Ureter (tissue), 1 donor: ENCODE measurements at places on chromosomes 16 and 17. TPM values are rescaled to one million over a fixed set of nuclear protein-coding genes. Genes with fewer than 3 reads are reported as not detected.

The CDH11 gene
- total RNA-seq = 98.3 TPM

The CHAD gene
- not detected for total RNA-seq

The SOX15 gene
- total RNA-seq = 8.0 TPM

The MYH8 gene
- not detected for total RNA-seq

The CBX2 gene
- total RNA-seq = 3.8 TPM

The CCL11 gene
- not detected for total RNA-seq

The TP53TG3D gene
- total RNA-seq = not detected

DNA sequence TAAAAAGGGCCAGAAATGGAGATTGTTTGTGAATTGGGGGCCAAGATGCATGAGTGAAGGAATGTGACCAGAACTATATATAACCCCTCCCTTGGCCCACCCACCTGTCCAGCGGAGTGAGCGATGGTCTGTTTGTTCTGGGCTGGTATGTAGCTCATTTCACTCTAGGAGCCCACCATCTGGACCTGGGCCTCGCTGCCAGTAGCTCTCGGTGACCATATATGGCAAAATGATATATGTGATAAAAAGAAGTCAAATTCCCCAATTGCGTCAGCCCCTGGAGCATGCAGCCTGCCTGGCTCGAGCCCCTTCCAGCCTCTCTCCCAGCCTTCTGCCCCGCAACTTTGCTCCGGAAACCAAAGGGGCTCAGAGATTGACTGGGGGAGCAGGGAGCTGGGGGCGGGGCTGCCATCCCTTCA lies 47.3 kb downstream of the CCDC42 start:
- no peak for DNase-seq

- DNase-seq = no peak
Observed at GRCh38 chr16:57940382-57940966, 30.5 kb downstream of the CNGB1 start.

- no peak for DNase-seq
Observed at GRCh38 chr17:41824086-41824485, 11.3 kb downstream of the FKBP10 start.

DNA sequence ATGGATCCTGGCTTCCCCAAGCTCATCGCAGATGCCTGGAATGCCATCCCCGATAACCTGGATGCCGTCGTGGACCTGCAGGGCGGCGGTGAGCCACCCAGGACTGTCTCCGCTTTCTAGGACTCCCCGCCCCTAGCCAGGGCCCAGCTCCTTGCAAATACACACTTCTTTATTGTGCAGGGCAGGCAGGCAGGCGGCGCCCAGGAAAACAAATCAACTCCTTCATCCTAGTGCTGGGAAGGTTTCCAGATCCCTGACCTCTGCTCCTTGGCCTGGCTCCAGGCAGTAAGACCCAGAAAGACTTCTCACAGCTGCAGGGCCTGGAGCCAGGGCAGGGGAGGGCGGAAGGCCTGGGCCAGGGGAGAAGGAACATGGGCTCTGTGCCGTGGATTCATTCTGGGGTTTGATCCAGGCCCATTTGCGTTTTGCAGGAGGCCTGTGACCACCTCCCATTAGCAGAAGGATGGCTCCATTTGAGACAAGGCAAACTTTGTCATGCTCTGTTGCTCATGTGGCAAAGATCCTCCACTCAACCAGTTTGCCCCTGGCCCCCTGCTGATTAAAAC lies 6.0 kb upstream of the LPCAT2 start:
- DNase-seq = peak; percentile 90

DNA sequence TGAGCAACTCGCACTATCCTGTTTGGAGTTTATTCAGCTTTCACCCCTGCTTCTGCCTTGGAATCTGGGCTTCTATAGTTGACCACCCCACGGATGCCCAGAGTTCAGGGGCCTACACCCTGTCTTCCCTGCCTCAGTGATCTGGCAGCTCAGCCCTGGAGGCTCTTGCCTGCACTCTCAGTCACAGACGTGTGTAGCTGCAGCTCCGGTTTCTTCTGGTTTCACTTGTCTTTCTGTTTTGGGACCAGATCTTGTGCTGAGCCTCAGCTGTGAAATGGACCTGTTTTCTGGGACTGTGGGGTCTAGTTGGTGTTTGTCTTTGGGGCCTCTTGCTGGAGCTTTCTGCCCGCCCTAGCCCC lies 5.8 kb downstream of the GPT2 start:
- no peak for DNase-seq

GRCh38 chr17:61806936-61807335 lies 56.4 kb downstream of the BRIP1 start:
- no peak for DNase-seq

- no peak for DNase-seq
Observed at GRCh38 chr17:40500709-40501108, 714 bp downstream of the TNS4 start.

GRCh38 chr17:58316260-58316960 lies 12.2 kb downstream of the TSPOAP1 start:
- DNase-seq = peak; percentile 34

- no peak for DNase-seq
Observed at GRCh38 chr17:7383742-7384488, 3.0 kb downstream of the TNK1 start.
